ENCODE measurements at places on chromosomes 6 and 20.

- no peak for DNase-seq
Measured at GRCh38 chr6:24658573-24659560, 7.8 kb downstream of the TDP2 start.

GRCh38 chr6:32983964-32984621 lies 15.7 kb downstream of the BRD2 start:
- no peak for DNase-seq

DNA sequence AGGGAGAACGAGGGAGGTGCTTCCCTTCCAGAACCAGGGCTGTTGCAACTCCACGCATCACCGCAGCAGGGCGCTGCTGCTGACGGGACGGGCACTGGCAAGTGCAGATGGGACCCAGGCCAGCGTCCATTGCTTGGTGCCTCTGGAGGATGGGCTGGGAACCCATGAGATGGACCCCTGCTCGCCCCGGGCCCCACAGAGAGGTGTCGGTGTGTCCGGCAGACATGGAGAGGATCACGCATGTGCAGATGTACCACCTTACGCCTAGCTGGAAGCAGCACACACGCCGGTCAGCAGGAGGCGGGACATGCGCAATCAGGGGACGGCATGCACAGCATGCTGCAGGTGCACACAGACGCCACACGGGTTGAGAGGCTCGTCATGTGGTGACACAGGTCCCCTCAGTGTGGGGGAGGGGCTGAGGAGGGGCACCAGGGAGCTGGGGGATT lies 5.7 kb downstream of the CABLES2 start:
- no peak for DNase-seq

GRCh38 chr20:25278636-25279361 lies 30.9 kb downstream of the PYGB start:
- no peak for DNase-seq

DNA sequence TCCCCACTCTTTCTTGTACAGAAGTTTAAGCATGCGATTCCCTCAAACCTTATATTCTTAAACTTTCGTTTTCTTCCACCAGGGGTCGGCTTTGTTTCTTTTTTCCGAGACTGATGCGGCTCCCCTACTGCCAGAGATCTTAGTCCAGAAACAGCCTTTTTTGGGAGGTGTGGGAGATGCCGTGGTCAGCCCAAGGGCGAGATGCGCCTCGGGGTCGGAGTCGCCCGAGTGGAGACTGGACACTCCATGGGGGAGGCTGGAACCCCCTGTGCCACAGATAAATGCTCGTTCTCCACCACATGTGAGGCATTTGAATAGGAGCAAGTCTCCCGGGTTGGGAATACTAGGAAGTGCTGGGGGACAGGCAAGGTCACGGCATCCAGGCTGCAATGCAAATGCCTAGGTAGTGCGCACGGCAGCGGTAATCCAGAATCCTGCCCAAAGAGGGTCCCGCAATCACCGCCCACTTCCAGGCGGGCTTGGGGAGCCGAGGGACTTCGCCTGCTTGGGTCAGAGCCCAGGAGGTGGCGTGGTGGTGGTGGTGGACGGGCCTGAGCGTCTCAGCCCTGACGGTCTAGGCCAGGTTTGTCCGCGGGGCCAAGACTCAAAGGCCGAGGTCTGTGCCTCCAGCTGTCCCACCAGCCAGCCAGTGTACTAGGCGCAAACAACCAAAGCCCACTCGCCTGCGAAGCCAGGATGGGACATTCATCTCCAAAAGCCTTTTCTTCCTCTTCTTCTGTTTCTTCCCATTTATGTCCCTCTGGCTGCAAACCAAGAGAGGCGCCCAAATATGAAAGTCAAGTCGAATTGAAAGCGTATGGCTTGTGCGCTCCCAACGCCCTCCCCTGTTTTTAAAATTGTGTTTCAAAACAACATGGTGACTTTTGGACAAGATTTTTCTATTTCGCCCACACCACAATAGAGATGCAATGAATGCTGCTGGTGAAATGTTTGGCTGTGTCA lies 39.3 kb upstream of the OSTM1 start:
- peak; percentile 52 for DNase-seq

DNA sequence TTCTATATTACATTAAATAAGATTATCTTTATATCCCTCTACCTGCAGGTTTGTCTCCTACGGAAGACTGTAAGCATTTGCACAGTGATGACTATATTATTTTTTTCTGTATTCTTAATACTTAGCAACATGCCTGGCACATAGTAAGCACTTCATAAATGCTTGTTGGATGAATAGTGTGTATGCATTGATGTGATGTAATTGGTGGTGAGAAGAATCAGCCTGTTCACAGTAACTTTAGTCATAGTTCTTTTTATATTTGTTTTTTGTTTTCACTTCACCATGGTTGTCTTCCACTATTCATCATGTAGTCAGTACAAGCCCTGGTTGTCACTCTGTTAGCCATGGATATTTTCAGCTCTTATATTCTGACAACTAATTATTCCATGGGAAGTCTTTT lies 184.0 kb upstream of the FLRT3 start:
- DNase-seq = no peak

DNA sequence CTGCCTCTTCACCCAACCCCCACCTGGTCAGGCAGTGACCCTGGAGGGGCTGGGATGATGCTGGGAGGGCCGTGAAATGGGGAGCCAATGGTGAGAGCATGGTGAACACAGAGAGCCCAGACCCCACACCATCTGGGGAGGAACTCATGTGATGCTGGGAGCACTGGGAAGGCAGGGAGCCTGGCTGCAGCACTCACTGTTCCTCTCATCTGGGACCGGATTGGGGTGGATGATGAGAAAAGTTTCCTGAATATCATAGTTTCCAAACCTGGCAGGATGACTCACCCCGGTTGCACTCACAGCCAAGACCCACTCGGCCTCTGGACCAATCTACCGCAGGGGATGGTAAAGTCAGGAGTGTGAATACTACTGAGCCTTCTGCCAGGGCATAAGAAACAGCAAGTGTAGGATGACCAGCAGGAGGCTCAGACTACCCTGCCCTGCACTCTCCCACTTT lies 21.8 kb downstream of the ULBP1 start:
- DNase-seq = peak; percentile 27

- no peak for DNase-seq
Measured at GRCh38 chr6:156899071-156899470, 121.9 kb downstream of the ARID1B start.

DNA sequence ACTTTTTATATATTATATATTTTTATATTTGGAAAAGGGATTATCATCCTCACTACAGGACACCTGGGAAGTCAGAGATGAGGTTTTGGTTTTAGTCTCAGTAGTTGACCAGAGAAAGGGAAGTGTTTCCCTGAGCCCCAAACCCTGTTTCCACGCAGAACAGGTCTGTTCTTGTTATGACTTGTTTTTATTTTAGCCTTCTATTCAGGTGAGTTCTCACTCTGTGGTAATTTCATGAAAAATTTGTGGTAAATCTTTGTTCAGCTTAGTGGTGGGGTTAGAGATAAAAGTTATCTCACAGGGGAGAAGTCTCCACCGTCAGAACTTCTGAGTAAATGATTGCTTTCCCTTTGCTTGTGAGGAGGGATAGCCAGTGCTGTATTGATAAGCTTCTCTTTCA lies 224.9 kb downstream of the FARS2 start:
- DNase-seq = no peak

GRCh38 chr6:34455831-34456230 lies 10.0 kb upstream of the PACSIN1 start:
- no peak for DNase-seq

- DNase-seq = peak; percentile 68
Measured at GRCh38 chr6:42200035-42200434, 5.3 kb upstream of the GUCA1B start.

- peak; percentile 70 for DNase-seq
Measured at GRCh38 chr6:47188588-47189021, 121.1 kb downstream of the TNFRSF21 start.

GRCh38 chr6:143363299-143363698 lies 87.2 kb downstream of the ADAT2 start:
- DNase-seq = no peak

GRCh38 chr6:27772261-27773001 lies 139.8 kb downstream of the OR2B2 start:
- DNase-seq = peak; percentile 88

DNA sequence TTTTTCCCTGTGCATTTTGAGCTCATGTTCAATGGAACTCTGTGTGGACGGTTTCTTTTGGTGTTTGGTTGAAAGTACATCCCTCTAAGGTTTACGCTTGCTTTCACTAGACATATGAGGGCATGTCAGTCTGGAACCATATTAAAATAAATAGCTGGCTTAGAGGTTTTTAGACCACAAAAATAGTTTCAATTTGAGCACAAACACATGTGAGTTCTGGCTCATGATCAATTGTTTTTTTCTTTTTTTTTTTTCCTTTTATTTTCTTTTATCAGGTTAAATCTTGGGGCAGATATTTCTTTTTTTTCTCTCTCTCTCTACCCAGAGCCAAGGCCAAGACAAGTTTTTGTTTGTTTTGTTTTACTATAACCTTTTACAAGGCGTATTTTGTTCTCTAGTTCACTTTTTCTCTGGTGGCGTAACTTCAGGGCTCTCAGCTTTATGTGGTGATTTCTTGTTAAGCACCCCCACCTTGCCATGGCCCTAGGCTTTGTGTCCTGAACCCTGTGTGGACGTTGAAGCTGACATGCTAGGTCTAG lies 92.9 kb downstream of the SHLD1 start:
- no peak for DNase-seq

DNA sequence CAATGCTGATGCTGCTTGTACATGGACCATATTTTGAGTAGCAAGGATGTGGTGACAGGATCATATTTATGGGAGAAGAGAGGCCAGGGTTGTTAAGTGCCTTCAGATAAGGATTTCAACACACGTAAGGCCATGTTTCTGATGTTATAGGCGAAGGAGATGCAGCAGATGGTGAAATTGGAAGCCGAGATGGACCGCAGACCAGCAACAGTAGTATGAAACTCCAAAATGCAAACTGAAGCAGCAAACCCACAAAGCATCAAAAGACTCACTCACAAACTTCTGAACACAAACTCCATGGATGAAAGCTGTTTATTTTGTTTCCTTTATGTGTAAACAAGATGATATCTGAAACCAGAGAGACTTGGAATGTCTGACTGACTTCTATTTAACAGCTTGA lies 35.6 kb upstream of the LAMP5 start:
- no peak for DNase-seq

- no peak for DNase-seq
Measured at GRCh38 chr6:149876241-149876933, 12.2 kb upstream of the LRP11 start.

DNA sequence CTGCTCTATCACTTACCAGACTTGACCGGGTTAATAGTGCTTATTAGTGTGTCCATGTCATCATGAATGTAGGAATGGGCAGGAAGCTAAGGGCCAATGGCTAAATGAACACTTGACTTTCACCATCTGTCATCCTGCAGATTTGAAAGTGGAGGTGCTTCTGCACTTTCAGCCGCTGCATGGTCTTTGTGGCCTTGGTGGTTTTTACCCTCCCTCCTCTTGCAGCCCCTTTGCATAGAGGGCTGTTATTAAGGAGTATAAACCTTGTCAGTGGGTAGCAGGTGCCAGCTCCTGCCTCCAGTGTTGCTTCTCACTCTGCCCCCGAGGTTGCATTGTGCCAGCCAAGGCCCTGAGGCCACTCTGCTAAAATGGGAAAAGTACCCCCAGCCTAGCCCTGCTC lies 122.2 kb upstream of the TNFAIP3 start:
- no peak for DNase-seq

GRCh38 chr6:147156799-147157382 lies 47.3 kb upstream of the STXBP5 start:
- DNase-seq = no peak

GRCh38 chr6:79201143-79201542 lies 33.3 kb downstream of the HMGN3 start:
- DNase-seq = no peak

DNA sequence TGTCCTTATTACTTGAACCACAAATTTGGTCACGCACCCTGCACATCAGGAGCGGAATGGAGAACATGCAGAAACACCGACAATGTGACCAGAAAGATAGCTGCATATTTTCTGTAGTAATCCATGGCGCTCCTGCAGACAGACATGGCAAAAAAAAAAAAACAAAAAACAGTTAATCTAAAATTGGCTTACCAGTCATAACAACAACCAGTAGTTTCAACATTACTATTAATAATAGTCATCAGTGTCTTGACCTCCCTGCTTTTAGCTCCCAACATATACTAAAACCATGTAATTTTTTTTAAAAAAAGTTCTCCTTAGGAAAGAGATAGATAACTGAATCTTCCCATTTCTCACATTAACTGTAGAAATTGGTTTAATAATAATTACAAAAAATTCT lies 6.8 kb downstream of the CGA start:
- DNase-seq = no peak

- DNase-seq = no peak
Measured at GRCh38 chr20:13121840-13122515, 99.1 kb upstream of the ISM1 start.

DNA sequence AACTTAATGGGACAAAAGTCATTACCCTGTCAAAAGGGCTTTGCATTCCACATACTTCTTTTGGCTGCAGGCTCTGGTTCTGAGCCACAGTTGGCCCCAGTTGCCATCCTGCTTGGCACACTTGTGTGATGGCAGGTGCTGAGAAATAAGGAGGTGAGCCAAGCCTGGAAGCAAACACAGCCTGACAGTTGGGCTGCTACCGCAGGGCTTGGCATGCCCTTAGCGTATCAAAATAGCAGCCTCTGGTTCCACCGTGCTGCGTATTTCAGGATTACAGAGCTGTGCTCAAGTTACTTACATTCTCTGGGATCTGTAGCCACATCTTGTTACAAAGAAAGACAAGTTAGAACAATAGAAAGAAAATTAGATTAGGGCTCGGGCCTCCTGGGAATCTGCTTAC lies 11.1 kb downstream of the MTHFD1L start:
- DNase-seq = no peak

GRCh38 chr6:56004426-56004825 lies 129.0 kb upstream of the BMP5 start:
- peak; percentile 29 for DNase-seq

DNA sequence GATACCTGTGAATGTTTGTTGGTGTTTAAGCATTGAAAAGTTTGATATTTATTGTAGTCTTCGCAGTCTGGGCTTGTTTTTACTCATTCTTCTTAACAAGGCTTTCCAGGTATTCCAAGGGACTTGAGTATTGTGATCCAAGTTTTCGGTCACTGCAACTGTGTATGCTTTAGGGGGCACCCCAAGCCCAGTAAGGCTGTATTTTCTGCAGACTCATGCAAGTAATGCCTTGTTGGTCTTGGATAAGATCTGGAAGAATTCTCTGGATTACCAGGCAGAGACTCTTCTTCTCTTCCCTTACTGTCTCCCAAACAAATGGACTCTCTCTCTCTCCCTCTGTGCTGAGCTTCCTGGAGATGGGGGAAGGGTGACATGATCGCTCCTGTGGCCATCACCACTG lies 82.1 kb downstream of the RFPL4B start:
- no peak for DNase-seq

GRCh38 chr6:26358511-26358981 lies 6.5 kb upstream of the BTN3A2 start:
- DNase-seq = no peak

GRCh38 chr20:11556410-11556809 lies 361.3 kb upstream of the BTBD3 start:
- DNase-seq = no peak
